ENCODE measurements at places on chromosomes 4 and X. TPM values are rescaled to one million over a fixed set of nuclear protein-coding genes. Genes with fewer than 3 reads are reported as not detected.

CFAP99 gene
- not detected for total RNA-seq

- no peak overlapping the region for H3K27ac ChIP-seq
- H3K36me3 ChIP-seq: no peaks in the 10 kb centered on the region
- no peak overlapping the region for H3K4me3 ChIP-seq
- H3K4me1 ChIP-seq: no peaks in the 10 kb centered on the region
Measured at GRCh38 chrX:104745152-104745551, 179.2 kb downstream of the IL1RAPL2 start.

DNA sequence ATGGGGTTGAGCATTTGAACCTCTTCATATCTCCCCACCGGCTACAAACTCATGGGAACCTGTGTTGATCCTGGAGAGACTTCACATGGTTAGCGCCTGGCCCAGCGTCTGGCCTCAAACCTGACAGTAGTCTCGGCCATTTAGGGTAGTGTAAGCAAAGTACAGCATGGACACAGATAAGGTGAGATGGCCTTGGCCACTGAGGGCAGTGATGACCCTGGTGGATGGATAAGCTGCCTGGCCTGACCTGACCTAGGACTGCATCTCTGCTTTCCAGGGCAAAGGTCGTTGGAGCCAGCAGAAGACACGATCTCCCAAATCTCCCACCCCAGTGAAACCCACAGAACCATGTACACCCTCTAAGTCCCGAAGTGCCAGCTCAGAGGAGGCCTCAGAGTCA lies 51.7 kb downstream of the BCORL1 start:
- H3K36me3 ChIP-seq: peaks cover 64% of the 10 kb centered on the region
- H3K27me3 ChIP-seq: no peaks in the 10 kb centered on the region
- H3K4me3 ChIP-seq: no peak overlapping the region
- H3K4me1 ChIP-seq: no peaks in the 10 kb centered on the region

- no peaks in the 10 kb centered on the region for H3K27me3 ChIP-seq
- peaks cover 8% of the 10 kb centered on the region for H3K4me1 ChIP-seq
- DNase-seq: no peak
- no peak overlapping the region for H3K4me3 ChIP-seq
- no peaks in the 10 kb centered on the region for H3K36me3 ChIP-seq
- no peak overlapping the region for H3K27ac ChIP-seq
Measured at GRCh38 chr4:16731776-16732380, 166.6 kb downstream of the LDB2 start.

Data from left ventricle myocardium inferior (tissue), 1 donor.